Natural killer cell treated with Interleukin-12 subunit alpha and Interleukin-12 subunit beta and Interleukin-15 and Interleukin-18, amount 100 ng/mL, for 72 hours (primary cell): ENCODE measurements at places on chromosomes 3 and 15. TPM values are rescaled to one million over a fixed set of nuclear protein-coding genes. Genes with fewer than 3 reads are reported as not detected.

Gene EAF2
- 9.6 TPM for total RNA-seq

Gene ZIC4
- not detected for total RNA-seq

GRCh38 chr3:89042236-89042835, 65.1 kb upstream of the EPHA3 start:
- no peak for DNase-seq

DNA sequence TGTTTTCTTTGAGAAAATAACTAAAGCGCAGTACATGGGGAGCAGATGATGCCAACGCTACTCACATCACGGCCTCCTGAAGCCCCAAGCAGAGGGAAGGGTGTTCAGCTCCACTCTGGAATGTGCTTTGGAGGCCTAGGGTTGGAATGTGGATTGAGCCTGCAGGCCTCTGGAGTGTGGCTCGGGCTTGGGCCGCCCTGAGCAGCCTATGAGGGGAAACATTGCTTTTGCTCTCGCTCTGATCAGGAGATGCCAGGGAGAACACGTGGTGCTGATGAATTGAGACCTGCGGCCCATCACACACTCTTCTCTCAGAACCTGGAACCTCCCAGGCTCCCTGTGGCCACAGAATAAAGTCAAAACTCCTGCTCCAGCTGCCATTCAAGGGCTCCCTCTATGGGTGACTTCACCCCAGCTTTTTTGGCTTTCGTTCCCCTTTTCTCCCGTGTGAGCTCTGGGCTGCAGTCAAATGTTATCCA, 23.3 kb downstream of the CCDC13 start:
- DNase-seq, result no peak

- no peak for DNase-seq
Measured at GRCh38 chr3:25349095-25349494, 79.0 kb upstream of the RARB start.
